HL-60 (cell line): ENCODE measurements at places on chromosomes 13 and 19.

GRCh38 chr13:60335531-60335930, 61.5 kb upstream of the TDRD3 start:
- no peak for DNase-seq

DNA sequence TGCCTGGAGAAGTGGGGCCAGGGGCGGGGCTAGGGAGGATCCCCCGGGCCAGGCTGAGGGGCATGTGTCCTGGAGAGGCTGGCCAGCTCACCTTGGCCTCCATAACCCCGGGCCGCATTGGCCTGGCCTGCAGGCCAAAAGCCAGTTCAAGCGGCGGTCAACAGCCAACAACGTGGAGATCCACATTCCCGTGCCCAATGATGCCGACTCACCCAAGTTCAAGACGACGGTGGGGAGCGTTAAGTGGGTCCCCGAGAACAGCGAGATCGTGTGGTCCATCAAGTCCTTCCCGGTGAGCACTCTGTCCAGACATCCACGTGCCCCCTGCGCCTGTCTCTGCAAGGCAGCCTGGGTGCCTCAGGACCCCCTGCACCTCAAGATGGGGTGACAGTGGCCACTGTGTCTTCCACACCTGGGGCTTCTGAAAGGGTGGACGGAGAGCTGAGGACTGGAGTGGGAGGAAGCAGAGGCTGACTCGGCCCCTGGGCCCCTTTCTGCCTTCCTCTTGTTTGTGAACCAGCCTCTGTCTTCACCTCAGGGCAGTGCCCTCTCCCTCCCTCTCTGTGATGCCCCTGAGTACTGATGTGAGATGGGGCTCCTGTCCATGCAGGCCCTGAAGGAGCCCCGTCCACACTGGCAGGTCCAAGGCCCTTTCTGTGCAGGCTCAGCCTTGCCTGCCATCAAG, 31.1 kb downstream of the AP1M1 start:
- DNase-seq, result no peak

DNA sequence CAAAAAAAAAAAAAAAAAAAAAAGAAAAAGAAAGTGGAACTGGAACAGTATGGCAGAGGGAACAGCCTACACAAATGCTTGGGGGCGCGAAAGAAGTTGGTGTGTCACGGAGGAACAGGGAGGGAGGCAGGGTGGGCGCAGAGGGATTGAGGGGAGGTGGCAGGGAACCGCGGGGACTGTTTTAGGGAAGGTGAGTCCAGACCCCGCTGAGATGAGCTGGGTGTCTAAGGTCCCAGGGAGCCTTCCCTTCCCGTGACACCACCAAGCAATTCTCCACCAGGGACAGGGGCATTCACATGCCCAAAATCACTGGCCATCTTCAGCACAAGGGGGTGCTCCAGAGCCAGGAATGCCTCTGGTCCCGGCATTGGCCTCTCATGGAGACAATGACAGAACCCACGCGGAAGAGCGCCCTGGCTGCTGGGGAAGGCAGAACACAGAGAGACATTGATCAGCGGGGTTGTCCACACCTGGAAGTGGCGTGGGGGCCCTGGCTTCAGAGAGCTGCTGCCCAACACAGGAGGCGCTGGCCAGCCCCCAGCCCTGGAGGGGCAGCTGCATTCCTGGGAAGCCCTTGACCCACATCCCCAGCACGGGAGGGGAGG, 6.9 kb downstream of the PEAK3 start:
- DNase-seq, result peak; percentile 62

DNA sequence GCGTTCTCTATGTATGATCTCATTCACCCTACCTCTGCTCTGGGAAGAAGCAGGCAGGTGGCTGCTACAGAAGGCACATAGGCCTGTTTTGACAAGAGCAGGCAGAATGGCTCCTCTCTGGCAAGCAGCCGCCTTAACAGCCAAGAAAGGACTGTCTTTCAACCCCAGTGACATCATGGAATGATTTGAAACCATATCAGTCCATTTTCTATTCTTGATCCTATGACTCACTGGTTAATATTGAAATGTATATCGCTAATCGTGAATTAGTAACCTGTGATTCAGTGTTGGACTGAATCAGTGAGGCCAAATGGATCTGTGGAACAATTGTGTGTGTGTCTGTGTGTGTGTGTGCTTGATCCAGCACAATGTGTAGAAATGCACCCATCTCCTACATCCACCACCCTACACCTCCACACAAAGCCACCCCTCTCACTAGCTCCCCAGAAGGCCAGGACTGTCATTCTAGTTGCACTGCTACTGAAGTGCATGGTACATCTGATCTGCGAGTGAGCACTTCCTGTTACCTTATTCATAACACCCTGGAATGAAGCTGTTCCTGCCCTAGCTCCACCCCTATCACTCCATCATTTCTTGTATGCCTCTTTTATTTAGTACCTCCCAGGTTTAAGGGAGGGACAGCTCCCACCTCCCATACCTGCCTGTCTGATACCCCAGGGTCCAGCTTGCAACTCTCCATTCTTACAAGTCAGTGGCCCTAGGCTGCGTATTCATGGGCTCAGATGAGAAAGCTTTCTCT, 460.0 kb downstream of the FOXO1 start:
- no peak for DNase-seq

GRCh38 chr13:103517066-103517767, 451.0 kb upstream of the SLC10A2 start:
- DNase-seq, result no peak

DNA sequence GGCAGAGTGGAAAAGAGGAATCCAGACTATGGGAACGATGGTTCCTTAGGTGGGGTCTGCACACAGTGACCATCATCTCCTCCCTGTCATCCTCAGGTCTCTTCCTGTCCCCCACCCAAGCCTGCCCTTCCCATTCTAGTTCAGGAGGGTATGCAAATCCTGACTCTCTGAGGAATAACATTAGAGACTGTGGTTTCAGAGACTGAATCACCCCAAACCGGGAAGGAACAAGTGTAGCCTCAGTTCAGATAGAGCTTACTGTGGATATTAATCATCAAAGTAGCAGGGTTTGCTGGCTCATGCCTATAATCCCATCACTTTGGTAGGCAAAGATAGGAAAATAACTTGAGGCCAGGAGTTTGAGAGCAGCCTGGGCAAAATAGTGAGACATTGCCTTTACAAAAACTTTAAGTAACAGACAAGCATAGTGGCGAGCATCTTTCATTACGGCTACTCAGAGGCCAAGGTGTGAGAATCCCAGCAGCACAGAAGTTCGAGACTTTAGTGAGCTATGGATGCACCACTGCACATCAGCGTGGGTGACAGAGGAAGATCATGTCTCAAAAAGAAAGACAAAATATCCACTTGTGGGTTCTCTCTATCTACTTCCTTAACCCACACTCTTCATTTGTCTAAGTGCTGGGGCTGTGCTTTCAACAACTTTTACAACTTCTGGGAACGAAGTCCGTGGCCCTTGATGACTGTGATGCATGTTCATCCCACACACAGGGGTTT, 19.3 kb upstream of the LGALS13 start:
- DNase-seq, result no peak

DNA sequence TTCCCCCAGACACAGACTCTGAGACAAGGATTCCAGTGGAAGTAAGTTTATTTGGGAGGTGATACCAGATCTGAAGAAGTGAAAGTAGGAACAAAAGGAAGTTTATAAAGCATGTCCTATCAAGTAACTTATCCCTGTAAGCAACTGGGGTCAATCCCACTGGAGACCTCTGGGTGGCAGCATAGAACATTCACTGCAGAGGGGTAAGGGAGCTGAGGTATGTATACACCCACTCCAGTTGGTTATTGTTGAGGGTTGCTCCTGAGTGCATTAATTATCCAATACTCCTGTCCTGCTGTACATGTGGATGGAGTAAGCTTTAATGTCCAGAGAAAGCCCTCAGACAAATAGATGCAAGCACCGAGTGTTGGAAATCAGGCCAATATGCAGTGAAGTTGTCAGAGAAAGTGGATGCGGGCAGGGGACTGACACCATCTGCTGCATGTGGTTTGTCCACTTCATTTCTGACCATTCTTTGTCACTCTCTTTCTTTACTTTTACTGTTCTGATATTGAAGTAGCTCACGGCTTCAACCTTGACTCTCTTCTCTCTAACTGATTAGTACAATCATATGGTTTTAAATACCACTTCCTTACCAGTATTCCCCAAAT, 46.7 kb downstream of the NOTCH3 start:
- DNase-seq, result peak; percentile 55

DNA sequence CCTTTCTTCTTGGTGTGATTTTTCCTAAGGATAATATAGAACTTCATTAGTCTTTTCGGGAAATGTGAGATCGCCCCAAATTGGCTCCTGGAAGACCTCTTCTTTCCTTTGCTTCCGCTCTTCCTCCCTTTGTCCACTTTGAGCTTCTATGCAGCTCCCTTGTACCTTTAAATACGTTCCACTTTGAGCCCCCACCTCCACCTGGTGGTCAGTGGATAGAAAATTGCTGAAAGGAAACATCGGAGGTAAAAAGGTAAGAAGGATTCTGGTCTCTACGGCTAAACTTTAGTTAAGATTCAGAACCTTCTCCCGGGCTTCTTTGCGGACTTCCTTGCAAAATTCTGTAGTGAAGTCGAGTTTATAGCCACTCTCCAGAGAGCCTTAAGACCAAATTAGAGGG, 55.0 kb upstream of the TM9SF2 start:
- no peak for DNase-seq

DNA sequence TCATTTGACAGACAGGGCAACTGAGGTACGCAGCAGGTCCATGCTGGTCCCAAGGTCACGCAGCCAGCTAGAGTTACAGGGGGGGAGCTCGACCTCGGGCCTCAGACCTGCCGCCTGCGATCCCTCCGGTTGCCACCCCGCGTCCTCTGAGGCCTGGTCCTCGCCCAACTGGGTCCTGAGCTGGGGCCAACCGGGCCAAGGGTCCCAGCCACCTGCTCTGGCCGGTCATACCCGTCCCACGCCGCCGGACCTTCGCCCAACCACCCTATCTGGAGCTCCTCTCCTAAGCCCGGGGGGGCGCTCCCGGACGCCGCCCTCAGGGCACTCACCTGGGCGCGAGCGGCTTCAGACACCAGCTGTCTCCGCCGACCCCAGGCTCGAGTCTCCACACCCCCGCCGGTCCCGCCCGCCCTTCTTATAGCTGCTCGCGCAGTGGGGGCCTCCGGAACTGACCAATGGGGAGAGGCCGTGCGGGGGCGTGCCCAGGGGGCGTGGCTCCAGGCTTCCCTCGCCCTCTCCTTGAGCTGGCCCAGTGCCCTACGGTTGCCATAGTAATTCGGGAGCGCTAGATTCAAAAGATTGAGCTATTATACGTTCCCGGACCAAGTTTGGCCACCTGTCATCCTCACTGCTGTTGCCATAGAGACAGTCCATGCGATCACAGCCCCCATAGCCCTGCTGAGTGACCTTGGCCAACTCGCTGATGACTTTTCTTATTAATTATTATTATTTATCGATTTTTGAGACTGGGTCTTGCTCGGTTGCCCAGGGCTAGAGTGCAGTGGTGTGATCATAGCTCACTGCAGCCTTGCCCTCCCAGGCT, at the start of gene PLIN5:
Gene PLIN5 (minus strand): TSS at position 389 of the 823 bp plus-strand sequence. CDS start 1,150 bp downstream, outside the sequence.
- no peak for DNase-seq

GRCh38 chr13:77898097-77898496, 20.5 kb downstream of the EDNRB start:
- no peak for DNase-seq

- DNase-seq, result no peak
Observed at GRCh38 chr19:9720541-9720940, 45.6 kb upstream of the ZNF562 start.

DNA sequence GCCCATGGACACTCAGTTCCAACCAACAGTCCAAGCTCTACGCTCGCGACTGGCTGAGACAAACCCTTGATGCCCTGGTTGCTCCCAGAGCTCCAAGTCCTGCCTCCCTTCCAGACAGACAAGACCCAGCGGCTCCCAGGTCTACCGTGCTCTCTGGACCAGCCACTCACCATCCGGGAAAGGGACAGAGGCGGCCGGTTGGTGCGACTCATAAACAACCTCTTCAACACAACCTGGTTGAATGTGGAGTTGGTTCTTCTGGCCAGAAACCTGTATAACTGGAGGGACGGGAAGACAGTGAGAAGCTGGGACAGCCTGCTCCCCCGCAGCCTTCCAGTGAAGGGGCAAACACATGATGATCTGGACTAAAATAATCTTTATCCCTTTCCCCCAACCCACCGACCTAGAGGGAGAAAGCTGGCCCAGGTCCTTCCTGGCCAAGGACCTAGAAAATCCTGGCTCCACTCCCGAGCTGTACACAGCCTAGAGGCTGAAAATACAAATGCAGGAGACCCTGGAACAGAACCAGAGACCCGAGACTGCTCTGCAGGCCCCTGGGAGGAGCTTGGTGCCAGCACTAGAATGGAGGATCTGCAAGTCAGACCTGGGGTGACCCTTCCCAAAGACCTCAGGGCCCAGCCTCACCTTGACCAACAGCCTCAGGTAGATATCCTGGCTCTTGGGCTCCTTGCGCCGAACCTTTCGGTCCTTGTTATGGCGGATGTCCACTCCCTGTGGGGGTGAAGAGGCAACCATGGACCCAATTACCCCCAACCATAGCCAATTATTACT, 1.6 kb downstream of the RPL18 start:
- DNase-seq, result no peak

DNA sequence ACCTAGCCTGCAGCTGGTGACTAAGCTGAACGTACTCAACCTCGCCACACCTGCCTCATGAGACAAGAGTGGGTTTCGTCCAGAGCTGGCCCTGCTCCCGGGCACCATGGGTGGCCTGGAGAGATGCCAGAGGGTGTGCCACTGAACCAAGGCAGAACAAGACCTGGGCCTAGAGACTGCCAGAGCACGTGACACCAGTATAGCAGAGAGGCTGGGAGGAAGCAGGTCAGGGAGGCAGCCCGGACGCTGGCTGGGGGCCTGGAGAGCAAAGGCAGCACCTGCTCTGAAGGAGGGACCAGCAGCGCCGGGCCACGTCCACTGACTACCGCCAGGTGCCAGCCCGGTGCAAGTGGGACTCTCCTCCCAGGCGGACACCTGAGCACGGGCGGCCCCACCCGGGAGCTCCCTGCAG, 7.3 kb upstream of the C13orf46 start:
- DNase-seq, result no peak

- no peak for DNase-seq
Observed at GRCh38 chr19:2381148-2381820, 21.2 kb downstream of the TMPRSS9 start.

GRCh38 chr19:28876609-28877123, 336.3 kb downstream of the UQCRFS1 start:
- no peak for DNase-seq

DNA sequence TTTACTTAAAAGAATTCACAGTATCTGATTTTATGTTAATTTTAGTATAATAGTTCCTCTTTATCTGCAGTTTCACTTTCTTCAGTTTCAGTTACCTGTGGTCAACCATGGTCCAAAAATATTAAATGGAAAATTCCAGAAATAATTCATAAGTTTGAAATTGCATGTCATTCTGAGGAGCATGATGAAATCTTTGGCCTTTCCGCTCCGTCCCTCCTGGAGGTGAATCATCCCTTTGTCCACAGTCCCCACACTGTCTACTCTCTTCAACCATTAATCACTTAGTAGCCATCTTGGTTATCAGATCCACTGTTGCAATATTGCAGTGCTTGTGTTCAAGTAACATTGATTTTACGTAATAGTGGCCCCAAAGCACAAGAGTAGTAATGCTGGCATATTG, 26.9 kb downstream of the SLITRK6 start:
- DNase-seq, result peak; percentile 74
